Type B pancreatic cell (in vitro differentiated cells): ENCODE measurements at places on chromosomes 12 and 14.

GRCh38 chr12:9888665-9889273, 7.5 kb downstream of the KLRF2 start:
- no peaks in the 10 kb centered on the region for H3K36me3 ChIP-seq
- H3K27ac ChIP-seq: peak overlapping the region; percentile 35
- no peak for DNase-seq
- H3K27me3 ChIP-seq: no peaks in the 10 kb centered on the region
- H3K4me3 ChIP-seq: no peak overlapping the region

- no peak overlapping the region for H3K4me3 ChIP-seq
- peaks cover 24% of the 10 kb centered on the region for H3K36me3 ChIP-seq
- no peak overlapping the region for H3K27ac ChIP-seq
- no peaks in the 10 kb centered on the region for H3K4me1 ChIP-seq
- DNase-seq: no peak
Measured at GRCh38 chr12:92829686-92830282, 99.3 kb downstream of the EEA1 start.

DNA sequence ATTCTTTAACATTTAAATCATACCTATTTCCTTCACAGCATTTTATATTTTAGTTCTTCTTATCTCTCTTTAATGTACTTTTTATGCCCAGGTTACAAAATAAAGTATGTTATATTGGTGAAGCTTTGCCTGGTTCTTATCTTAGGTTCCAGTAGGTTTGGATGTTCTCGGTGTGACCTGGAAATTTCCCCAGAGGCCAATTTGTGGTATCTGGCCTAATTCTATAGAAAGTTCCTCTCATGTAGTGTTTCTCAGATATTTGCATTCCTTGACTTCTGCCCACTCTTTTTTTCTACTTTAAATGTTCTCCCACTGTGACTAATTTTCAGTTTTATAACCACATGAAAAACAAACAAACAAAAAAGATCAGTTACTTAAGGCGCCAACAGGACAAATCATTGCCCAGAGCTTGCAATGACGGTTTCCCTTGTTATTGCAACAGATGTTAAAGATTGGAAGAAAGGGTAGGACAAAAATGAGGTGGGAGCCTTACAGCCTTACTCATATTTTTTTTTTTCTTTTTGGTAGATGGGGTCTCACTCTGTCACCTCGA, 41.2 kb upstream of the PPM1H start:
- DNase-seq: no peak
- peaks cover 9% of the 10 kb centered on the region for H3K4me1 ChIP-seq
- H3K4me3 ChIP-seq: no peak overlapping the region
- H3K27ac ChIP-seq: no peak overlapping the region
- H3K27me3 ChIP-seq: no peaks in the 10 kb centered on the region

DNA sequence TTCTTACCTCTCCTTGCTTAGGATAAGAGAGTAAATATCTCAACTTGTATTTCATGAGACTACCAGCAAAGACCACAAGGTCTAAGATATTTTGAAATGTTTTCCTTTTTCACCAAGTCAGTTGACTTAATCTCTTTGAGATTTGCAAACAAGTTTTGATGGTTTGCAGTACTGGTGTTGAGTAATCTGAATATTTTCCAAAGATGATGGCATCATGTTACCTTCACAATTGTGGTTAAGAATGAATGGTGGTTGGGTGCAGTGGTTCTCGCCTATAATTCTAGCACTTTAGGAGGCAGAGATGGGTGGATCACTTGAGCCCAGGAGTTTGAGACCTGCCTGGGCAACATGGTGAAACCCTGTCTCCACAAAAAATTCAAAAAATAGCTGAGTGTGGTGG, 225.7 kb downstream of the TMTC2 start:
- H3K4me1 ChIP-seq: peaks cover 4% of the 10 kb centered on the region
- H3K27ac ChIP-seq: no peak overlapping the region
- H3K27me3 ChIP-seq: no peaks in the 10 kb centered on the region
- H3K36me3 ChIP-seq: peaks cover 11% of the 10 kb centered on the region

GRCh38 chr14:62143245-62143644, 381.0 kb downstream of the SNAPC1 start:
- H3K4me3 ChIP-seq: no peak overlapping the region
- peaks cover 16% of the 10 kb centered on the region for H3K27me3 ChIP-seq
- H3K36me3 ChIP-seq: no peaks in the 10 kb centered on the region
- H3K27ac ChIP-seq: no peak overlapping the region
- H3K4me1 ChIP-seq: no peaks in the 10 kb centered on the region
- DNase-seq: no peak

DNA sequence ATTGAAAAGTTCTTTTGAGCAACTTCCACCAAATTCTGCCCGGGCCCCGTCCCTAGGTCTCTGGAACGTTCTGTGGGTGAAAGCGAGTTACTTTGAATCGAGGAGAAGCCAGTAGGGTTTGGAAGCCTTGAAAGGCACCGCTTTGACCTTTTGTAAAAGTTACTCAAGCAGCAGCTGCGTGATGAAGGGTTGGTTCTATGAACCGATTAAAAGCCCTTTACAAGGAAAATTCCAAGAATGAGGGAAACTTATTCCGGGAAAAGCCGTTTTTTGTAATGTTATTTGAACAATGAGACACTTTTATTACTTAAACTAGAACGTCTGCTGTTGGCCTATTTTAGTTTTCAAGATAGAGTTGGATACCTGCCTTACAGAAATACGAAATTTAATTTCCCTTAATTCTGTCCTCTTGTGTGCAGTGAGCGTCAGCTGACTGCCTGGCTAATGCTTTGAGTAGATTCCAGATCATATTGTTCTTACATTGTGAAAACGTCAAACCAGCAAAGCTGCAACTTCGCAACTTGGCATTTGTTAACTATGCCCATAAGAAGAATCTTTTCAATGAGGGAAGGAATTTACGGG, 906 bp downstream of the LARP4 start:
- peaks cover 15% of the 10 kb centered on the region for H3K4me1 ChIP-seq
- H3K4me3 ChIP-seq: peak overlapping the region; percentile 99
- H3K27ac ChIP-seq: peak overlapping the region; percentile 96
- H3K27me3 ChIP-seq: no peaks in the 10 kb centered on the region

- peaks cover 12% of the 10 kb centered on the region for H3K27me3 ChIP-seq
- peaks cover 9% of the 10 kb centered on the region for H3K4me1 ChIP-seq
- DNase-seq: no peak
- no peak overlapping the region for H3K27ac ChIP-seq
- H3K4me3 ChIP-seq: no peak overlapping the region
Measured at GRCh38 chr12:1807087-1807860, 13.1 kb upstream of the LRTM2 start.

- peaks cover 11% of the 10 kb centered on the region for H3K4me1 ChIP-seq
- no peak overlapping the region for H3K27ac ChIP-seq
- no peak overlapping the region for H3K4me3 ChIP-seq
- no peaks in the 10 kb centered on the region for H3K27me3 ChIP-seq
- no peaks in the 10 kb centered on the region for H3K36me3 ChIP-seq
Measured at GRCh38 chr12:68460236-68460635, 128.1 kb upstream of the MDM1 start.

DNA sequence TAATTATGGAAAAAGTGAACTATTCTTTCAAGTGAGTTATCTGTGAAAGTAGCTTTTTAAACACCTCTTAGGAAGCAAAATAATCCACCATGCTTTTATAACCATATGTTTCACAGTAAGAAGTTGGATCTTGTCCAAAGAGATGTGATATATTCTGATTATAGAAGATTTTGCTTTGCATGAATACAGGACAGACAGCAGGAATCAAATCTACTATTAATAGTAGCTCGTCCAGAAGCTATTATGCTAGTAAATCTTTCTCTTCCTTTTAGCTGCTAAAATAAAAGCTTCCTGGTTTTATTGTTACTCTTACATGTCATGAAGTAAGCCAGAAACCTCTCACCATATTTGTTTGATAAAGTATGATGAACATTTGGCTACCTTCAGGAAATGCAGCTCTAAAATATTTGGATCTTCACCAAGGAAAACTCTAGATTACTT, 257.0 kb downstream of the IPO8 start:
- H3K4me3 ChIP-seq: no peak overlapping the region
- no peaks in the 10 kb centered on the region for H3K4me1 ChIP-seq
- H3K36me3 ChIP-seq: peaks cover 3% of the 10 kb centered on the region
- H3K27ac ChIP-seq: no peak overlapping the region
- DNase-seq: no peak

DNA sequence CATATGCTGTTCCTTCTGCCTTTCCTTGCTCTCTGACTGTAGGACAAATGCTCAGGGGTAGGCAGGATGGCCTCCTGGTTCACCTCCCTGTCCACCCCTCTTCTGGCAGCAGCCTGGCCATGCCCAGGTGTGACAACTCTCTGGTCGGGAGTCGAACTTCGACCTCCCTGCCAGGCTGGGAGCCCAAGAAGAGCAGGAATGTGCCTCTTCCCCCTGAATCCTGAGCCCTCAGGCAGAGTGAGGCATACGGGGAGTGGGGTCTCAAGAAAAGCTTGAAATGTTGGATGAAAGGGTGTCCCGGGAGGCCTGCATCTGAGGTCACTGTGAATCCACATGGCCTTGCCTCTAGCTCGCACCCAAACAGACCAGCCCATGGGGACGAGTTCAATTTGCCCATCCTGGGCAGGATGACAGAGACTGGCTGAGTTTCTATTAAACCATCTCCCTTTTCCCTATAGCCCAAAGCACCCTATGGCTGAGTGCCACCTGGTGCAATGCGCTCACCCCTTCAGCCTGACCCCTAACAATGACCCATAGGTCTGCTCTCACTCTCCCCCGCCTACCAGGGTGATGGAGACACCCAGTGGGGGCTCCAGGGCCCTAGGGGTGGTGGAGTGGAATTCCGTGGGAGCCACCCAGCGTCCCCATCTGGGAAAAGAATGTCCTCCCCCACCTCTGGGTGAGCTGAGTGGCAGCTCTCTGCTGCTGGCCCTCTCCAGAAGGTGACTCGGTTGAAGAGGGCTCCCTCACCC, 52.9 kb upstream of the DIO3 start:
- H3K4me1 ChIP-seq: no peaks in the 10 kb centered on the region
- no peak overlapping the region for H3K4me3 ChIP-seq
- DNase-seq: no peak
- no peaks in the 10 kb centered on the region for H3K36me3 ChIP-seq
- no peak overlapping the region for H3K27ac ChIP-seq

GRCh38 chr12:82627799-82628198, 58.9 kb upstream of the TMTC2 start:
- H3K4me1 ChIP-seq: no peaks in the 10 kb centered on the region
- no peaks in the 10 kb centered on the region for H3K27me3 ChIP-seq
- no peaks in the 10 kb centered on the region for H3K36me3 ChIP-seq

DNA sequence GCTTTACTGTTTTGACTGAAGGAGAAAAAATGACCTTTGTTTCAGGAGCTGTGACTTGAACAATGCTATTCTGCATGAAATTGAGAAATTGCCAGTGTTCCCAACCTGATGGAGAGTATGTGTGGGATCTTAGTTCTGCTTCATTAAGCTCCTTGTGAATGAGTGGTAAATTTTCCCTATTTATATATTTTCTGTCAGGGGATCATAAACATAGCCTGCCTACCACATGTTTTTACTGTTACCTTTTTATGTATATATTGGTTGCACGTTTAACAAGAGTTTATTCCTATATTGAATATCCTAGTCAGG, 271.7 kb downstream of the PDZRN4 start:
- peaks cover 23% of the 10 kb centered on the region for H3K27me3 ChIP-seq

DNA sequence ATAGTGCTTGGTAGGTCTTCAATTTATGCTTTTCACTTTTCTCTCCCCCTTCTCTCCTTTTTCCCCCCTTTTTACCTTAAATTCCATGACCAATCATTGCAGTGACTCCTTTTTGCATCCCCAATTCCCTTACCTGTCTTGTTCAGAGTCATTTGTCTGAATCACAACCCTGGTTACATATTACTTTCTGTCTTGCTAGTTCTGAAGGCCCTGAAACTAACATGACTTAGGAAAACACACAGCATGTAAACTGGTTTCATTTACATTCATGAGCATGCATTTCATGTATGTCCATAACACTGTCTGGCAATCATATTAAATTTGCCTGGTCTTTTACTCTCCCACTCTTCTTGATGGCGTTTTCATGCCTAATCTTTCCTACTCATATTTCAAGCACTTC, 20.3 kb upstream of the FOXG1 start:
- no peaks in the 10 kb centered on the region for H3K4me1 ChIP-seq
- H3K27ac ChIP-seq: no peak overlapping the region
- DNase-seq: no peak
- no peak overlapping the region for H3K4me3 ChIP-seq

DNA sequence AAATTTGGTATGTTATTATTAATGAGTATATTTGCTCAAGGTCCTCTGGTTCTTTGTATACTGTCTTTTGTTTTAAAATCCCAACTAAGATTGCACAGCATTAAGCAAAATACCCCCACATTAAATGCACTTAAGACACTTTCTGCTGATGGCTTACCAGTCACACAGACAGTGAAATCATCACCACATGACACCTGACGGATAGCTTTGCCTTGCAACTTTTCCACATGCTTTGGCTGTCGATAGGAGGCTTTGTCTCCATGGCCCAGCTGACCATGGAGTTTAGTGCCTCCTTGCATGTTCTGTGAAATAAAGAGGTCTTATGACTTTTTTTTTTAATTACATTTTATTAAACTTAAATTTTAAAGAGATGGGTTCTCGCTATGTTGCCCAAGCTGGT, 19.7 kb downstream of the NEK9 start:
- H3K4me1 ChIP-seq: no peaks in the 10 kb centered on the region
- no peaks in the 10 kb centered on the region for H3K27me3 ChIP-seq
- DNase-seq: no peak
- peaks cover 55% of the 10 kb centered on the region for H3K36me3 ChIP-seq
- H3K4me3 ChIP-seq: no peak overlapping the region

GRCh38 chr12:79298506-79298905, 392.3 kb downstream of the PAWR start:
- no peak overlapping the region for H3K27ac ChIP-seq
- peaks cover 11% of the 10 kb centered on the region for H3K4me1 ChIP-seq
- DNase-seq: no peak

GRCh38 chr14:50871914-50872732, at the start of gene ABHD12B:
ABHD12B (plus strand) TSS chr14:50872053; CDS start chr14:50872175, 122 bp downstream.
- no peak for DNase-seq
- peak within 1 kb of the TSS; percentile 73 for H3K4me3 ChIP-seq
- H3K27ac ChIP-seq: no peak within 1 kb of the TSS
- peaks cover 8% of the 10 kb centered on the region for H3K36me3 ChIP-seq

GRCh38 chr12:103596981-103597380, 9.9 kb downstream of the STAB2 start:
- peaks cover 3% of the 10 kb centered on the region for H3K27me3 ChIP-seq
- no peaks in the 10 kb centered on the region for H3K36me3 ChIP-seq
- no peak overlapping the region for H3K27ac ChIP-seq
- H3K4me1 ChIP-seq: no peaks in the 10 kb centered on the region

- no peak for DNase-seq
- H3K4me1 ChIP-seq: no peaks in the 10 kb centered on the region
- H3K4me3 ChIP-seq: no peak overlapping the region
- H3K27ac ChIP-seq: no peak overlapping the region
Measured at GRCh38 chr12:88273875-88274274, 131.8 kb downstream of the TMTC3 start.

GRCh38 chr12:65673156-65673690, 151.1 kb upstream of the HMGA2 start:
- peaks cover 12% of the 10 kb centered on the region for H3K4me1 ChIP-seq
- no peaks in the 10 kb centered on the region for H3K27me3 ChIP-seq
- H3K36me3 ChIP-seq: no peaks in the 10 kb centered on the region
- H3K27ac ChIP-seq: no peak overlapping the region

- H3K36me3 ChIP-seq: no peaks in the 10 kb centered on the region
- peaks cover 3% of the 10 kb centered on the region for H3K27me3 ChIP-seq
- no peak overlapping the region for H3K4me3 ChIP-seq
- H3K4me1 ChIP-seq: no peaks in the 10 kb centered on the region
- no peak for DNase-seq
- H3K27ac ChIP-seq: no peak overlapping the region
Measured at GRCh38 chr12:116391501-116391900, 114.0 kb upstream of the MED13L start.

- peaks cover 3% of the 10 kb centered on the region for H3K27me3 ChIP-seq
- no peak overlapping the region for H3K4me3 ChIP-seq
- H3K4me1 ChIP-seq: peaks cover 19% of the 10 kb centered on the region
- no peak overlapping the region for H3K27ac ChIP-seq
- peaks cover 24% of the 10 kb centered on the region for H3K36me3 ChIP-seq
Measured at GRCh38 chr12:12880537-12880936, 10.8 kb upstream of the GPRC5A start.
